Kidney (tissue), 22 donors: ENCODE measurements at places on chromosomes 4 and X. TPM values are rescaled to one million over a fixed set of nuclear protein-coding genes. Genes with fewer than 3 reads are reported as not detected.
A peak's percentile ranks its signal among the peaks of the same experiment; 100 is the strongest.

Gene UGT2A3
- 57.7 TPM for total RNA-seq

Gene ARHGEF6
- 15.8 TPM for total RNA-seq

Gene ANXA10
- total RNA-seq, result not detected

Gene PGAM4
- not detected for total RNA-seq

Gene HOPX
- 17.6 TPM for total RNA-seq

Gene CASK
- 58.9 TPM for total RNA-seq

Gene CSN1S1
- total RNA-seq, result not detected

Gene SPANXN4
- total RNA-seq, result not detected

GRCh38 chr4:72984351-72984750 lies 85.2 kb downstream of the COX18 start:
- no peak for DNase-seq

DNA sequence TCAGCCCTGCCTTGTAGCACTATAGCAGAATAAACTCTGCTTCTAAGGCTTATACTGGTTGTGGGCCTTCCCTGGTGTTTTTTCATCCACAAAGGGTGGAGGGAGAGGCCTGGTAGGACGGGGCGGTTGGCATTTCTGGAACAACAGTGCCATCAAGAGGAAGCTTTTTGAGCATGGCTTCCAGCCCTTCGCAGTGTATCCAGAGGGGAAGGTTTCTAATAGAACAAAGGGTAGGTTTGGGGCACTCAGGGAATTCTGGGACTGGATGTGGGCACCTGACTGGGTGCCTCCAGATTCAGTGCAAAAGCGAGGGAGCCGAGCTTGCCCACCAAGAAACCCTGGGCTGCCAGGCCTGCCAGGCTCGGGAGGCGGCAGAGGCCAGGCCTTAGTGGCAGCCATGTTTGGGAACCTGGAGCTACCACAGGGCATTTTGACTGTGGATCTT lies 229.6 kb upstream of the AGTR2 start:
- peak; percentile 2 for DNase-seq

DNA sequence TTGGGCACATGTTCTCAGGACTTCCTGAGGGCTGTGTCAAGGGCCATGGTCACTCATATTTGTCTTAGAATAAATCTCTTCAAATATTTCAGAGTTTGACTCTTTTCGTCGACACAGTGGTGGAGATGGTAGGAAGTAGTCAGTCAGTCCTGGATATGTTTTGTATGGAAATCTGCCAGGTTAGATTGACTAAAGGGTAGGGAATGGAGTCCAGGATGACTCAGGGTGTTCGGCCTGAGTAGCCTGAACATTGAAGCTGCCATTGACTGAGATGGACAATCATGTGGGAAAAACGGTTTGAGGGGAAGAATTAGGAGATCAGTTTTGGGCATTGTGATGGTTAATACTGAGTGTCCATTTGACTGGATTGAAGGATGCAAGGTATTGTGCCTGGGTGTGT lies 177.1 kb upstream of the CENPE start:
- DNase-seq, result no peak

GRCh38 chrX:48957477-48957826 lies at the start of gene OTUD5:
Gene OTUD5, minus strand, starts transcription at chrX:48957607. Its CDS starts 37 bp downstream, at chrX:48957570.
- peak; percentile 63 for DNase-seq

DNA sequence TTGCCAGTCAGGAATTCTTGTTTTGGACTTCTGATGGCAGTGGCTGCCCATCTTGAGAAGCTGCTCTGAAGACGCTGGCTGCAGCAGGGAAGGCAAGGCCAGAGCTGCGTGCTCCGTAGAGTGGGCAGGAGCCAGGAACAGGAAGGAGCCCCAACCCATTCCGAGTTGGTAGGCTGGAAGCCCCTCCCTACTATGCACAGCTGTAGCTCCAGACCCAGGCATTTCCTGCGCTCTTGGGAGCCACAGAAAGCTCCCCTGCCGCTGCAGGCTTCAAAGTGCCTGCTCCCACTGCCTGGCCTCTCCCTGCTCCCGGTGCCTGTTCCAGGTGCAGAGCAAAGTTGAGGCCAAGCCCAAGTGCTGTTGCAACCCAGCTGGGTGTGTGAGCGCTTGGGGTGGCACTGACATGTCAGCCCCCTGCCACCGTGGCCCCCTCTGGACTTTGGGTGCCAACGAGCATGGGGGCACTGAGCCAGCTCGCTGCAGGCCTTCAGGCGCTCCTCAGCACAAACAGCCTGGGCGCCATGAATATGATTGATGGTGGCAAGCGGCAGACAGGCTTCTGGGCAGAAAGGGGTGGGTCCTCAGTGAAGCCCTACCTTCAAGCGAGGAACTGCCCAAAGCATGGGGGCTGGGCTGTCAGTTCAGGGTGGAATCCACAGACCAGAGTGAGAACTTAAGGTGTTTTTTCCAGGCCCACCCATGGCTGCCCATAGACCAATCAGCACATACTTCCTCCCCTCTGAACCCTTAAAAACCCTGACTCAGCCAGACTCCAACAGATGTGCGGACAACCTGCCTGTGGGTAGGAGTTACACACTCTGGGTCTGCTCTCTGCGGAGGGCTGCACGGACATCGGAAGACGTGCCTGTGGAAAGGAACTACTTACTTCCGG lies 677.2 kb upstream of the INTU start:
- DNase-seq, result no peak

DNA sequence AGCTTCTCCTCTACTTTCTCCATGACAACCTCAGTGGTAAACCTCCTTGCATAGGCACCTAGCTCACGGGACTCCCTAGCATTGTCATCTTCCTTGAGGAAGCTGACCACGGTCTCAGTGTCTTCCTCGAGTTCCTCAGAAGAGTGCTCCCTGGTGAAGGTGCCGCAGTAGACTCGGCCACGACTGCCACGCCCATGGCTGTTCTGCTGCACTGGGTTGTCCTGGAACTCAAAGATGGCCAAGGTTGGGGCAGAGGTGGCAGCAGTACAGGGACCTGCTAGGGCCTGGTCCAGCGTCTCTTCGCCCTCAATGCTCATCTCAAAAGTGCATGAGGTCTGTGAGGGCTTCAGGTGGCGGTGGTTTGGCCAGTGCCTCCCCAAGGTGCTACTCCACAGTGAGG lies 147.9 kb upstream of the ARHGEF9 start:
- no peak for DNase-seq

DNA sequence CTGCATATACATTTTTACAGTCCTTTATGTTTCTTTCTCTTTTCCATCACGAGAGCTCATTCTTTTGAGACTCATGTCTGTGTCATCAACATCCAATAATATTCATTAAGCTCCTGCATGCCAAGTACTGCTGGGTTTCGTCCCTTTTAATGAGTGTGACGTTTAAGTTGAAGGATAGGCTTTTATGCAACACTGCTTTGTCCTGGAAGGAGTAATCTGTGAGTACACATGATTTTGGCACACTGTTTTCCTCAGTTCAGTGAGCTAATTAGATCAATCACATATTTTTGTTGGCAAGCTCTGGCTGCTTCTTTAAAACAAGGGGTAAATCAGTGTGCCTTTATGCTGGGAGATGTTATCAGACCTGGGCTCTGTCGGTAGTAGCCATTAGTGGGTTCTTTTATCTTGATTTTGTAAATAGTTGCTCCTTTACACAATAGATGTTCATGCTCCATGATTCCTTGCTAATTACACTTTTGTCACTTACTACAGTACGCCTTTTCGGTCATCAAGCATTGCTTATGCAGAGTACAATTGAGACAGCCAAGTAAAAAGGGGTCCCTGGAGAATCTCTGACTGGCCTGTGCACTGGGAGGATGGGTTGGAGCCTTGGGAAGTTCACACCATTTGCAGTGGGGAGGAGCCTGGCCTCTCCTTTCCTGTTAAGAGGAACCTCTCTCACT lies 132.6 kb downstream of the FHIP1A start:
- DNase-seq, result peak; percentile 29

DNA sequence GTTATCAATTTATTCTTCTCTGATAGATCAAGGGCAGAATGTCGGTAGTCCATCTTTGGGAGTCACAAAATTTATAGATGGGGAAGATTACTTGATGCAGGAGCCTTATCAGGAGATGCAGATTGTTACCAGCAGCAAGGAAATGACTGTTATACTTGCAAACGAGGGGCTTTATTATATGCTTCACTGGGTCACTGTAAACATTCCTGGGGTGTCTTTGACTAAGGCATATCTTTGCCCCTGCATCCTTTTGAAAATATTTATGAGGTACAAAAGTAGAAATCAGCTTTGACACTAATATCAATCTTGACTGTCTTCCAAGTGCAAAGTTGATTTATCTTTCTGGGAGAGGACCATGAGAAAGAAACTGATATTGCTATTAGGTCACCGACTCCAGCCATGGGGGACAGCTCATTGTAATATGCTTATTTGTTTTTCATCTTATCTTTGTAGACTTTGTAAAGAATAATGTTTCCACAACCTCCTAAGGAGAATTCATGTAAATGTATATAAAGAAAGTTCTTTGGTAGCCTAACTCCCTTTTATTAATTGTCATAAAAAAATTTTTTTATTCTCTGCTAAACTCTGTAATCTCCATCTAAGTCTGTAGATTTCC lies 177.3 kb upstream of the EMCN start:
- DNase-seq, result no peak

- DNase-seq, result no peak
Observed at GRCh38 chr4:123929565-123929964, 533.0 kb downstream of the SPRY1 start.

DNA sequence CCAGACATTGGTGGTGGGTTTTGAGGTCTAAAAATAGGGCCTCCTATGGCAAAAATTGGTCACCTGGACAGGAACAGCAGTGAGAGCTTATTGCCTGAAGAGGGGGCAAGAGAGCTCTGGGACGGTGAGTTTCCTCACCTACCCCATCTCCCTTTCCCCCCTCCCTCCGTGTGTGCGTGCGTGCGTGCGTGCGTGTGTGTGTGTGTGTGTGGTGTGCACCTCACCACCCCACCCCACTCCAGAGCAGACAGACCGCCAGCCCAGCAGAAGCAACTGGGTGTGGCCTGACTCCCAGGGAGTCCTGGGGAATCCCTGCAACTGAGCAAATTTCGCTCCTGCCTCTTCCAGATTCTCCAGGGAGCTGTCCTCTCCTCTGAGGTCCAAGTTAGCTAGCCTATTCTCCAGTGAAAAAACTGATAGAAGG lies 44.7 kb downstream of the PRPS1 start:
- DNase-seq, result peak; percentile 94

- no peak for DNase-seq
Observed at GRCh38 chr4:142309772-142310171, 536.3 kb downstream of the INPP4B start.

GRCh38 chr4:41358647-41359421 lies 102.1 kb downstream of the UCHL1 start:
- DNase-seq, result peak; percentile 31

- no peak for DNase-seq
Observed at GRCh38 chrX:134801267-134801666, 143.0 kb upstream of the PLAC1 start.

GRCh38 chr4:3791256-3791655 lies 25.1 kb downstream of the ADRA2C start:
- DNase-seq, result no peak

DNA sequence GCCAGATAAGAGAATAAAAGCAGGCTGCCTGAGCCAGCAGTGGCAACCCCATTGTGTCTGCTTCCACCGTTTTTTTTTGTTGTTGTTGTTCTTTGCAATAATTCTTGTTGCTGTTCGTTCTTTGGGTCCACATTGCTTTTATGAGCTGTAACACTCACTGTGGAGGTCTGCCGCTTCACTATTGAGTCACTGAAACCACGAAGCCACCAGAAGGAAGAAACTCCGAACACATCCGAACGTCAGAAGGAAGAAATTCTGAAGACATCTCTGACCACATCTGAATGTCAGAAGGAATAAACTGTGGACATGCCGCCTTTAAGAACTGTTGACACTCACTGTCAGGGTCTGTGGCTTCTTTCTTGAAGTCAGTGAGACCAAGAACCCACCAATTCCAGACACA lies 110.5 kb downstream of the PCDH18 start:
- DNase-seq, result no peak

- no peak for DNase-seq
Observed at GRCh38 chr4:119238068-119238722, 25.7 kb downstream of the USP53 start.

- DNase-seq, result no peak
Observed at GRCh38 chr4:5572751-5573150, 135.6 kb downstream of the EVC2 start.

GRCh38 chrX:103304705-103305104 lies 6.1 kb downstream of the BEX2 start:
- no peak for DNase-seq

- no peak for DNase-seq
Observed at GRCh38 chrX:98956014-98956413, 1454.1 kb downstream of the PCDH19 start.

DNA sequence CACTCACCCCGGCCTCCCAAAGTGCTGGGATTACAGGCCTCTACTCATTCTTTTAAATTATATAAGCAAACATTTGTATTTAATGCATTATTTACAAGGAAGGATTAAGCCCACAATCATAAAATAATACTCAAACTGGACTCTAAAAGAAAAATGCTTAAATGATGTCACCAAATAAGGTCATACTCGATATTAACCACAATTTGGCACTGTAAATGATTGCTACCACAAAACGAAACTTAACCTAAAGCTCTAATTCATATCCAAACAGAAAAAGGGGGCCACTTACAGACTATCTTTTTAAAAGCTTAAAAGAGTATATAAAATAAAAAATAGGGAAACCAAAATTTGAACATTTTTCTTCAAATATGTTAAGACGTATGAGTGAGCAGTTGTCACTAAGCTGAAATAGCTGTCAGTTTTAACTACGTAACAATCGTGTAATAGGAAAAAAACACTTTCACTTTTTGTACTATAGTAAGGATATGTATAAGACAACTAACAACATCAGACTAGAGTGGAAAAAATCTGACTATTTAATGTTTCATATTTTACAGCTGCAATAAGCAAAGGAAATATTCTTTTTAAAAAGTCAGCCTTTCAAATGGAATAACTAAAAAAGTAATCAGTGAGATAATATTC lies 108.2 kb upstream of the GPR34 start:
- no peak for DNase-seq

GRCh38 chr4:158787709-158788475 lies 19.1 kb downstream of the FNIP2 start:
- DNase-seq, result no peak

DNA sequence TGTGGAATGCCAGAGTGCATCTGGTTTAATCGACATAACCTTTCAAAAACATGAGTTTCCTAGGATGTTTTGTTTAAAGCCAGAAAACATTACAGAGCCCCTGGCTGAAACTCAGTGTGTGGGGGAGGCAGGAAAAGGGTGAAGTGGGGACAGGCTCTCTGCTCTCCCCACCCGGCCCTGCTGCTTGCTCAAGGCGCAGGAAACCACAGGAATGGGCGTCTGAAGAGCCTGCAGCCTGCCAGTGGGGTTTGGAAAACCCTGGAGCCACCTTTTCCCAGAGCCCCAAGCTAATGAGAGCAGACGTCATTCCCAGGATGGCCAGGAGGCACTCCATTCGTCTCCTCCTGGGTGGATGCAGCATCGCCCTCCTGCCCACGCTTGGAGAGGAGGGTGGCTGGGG lies 240.6 kb downstream of the AFAP1 start:
- no peak for DNase-seq

- no peak for DNase-seq
Observed at GRCh38 chr4:142549248-142549647, 296.9 kb downstream of the INPP4B start.

GRCh38 chr4:164799410-164799809 lies 45.5 kb downstream of the SMIM31 start:
- no peak for DNase-seq

GRCh38 chr4:189162888-189163287 lies 777.8 kb upstream of the FRG1 start:
- DNase-seq, result no peak
